ENCODE measurements at places on chromosomes 6 and 20.

- no peak for DNase-seq
Measured at GRCh38 chr6:95017922-95018321, 559.4 kb upstream of the MANEA start.

- DNase-seq: no peak
Measured at GRCh38 chr6:33481192-33481591, 26.8 kb downstream of the ZBTB9 start.

- no peak for DNase-seq
Measured at GRCh38 chr6:37192666-37193065, 22.7 kb downstream of the PIM1 start.

- DNase-seq: no peak
Measured at GRCh38 chr6:95551678-95552324, 25.5 kb upstream of the MANEA start.

- peak; percentile 22 for DNase-seq
Measured at GRCh38 chr20:63056236-63057170, 49.7 kb upstream of the BHLHE23 start.

DNA sequence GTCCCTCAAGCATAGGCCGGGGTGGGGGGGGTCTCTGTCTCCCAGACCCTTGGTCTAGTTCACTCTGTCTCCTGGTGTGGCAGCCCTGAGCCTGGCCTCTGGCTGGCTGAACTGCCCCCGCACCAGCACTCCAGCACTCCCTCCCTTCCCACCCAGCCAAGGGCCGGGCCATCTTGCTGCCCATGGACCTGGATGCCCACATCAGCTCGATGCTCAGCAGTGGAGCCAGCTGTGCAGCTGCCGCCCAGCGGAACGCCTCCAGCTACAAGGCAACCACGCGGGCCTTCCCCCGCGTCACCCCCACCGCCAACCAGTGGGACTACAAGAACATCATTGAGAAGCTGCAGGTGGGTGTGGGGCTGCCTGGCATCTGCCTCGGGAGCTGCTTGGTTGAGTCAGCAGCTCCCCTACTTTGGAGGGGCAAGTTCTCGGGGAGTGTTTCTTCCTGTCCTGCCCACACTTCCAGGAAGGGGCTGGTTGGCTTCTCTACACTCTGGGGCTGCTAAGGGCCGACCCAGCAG, 28.4 kb downstream of the UQCC2 start:
- no peak for DNase-seq

DNA sequence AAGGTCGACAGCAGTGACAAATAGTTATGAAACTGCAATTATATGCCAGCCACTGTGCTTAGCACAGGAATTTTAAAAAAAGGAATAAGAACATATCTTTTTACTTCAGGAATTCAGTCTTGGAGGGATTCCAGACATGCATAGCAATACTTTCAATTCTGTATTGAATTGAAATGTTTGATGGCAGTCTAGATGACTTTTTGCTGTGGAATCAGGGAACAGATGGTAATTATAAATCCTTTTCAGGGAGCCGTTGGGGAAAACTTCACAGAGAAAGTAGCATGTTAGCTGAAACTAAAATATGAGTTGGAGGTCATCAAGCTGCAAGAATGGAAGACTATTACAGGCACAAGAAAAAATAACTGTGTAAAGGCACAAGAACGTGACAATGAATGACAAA, 74.8 kb downstream of the IMPG1 start:
- no peak for DNase-seq

- DNase-seq: no peak
Measured at GRCh38 chr20:17875981-17876385, 92.6 kb downstream of the SNX5 start.

GRCh38 chr6:34951731-34952130, 62.7 kb downstream of the ANKS1A start:
- DNase-seq: no peak

GRCh38 chr6:22447249-22448196, 121.8 kb upstream of the HDGFL1 start:
- DNase-seq: no peak
